ENCODE measurements at places on chromosomes 2 and 18.

DNA sequence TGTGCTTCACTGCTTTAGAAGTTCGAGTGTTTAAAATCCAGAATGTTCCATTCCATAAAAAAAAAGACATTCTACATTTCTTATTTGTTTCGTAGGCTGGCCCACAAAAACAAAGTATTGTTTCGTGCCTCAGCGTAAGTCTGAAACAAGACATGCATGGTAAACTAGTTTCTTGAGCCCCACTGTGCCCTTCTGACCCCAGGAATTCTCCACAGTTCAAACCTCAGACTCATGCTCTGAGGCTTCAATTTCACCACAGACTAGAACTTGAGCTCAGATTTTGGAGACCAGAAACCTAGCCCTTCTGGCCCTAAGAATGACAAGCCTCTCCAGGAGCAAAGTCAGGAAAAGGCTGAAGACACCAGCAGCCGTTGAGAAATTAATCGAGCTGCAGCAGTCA lies 151.5 kb downstream of the SLC8A1 start:
- no peak for DNase-seq

DNA sequence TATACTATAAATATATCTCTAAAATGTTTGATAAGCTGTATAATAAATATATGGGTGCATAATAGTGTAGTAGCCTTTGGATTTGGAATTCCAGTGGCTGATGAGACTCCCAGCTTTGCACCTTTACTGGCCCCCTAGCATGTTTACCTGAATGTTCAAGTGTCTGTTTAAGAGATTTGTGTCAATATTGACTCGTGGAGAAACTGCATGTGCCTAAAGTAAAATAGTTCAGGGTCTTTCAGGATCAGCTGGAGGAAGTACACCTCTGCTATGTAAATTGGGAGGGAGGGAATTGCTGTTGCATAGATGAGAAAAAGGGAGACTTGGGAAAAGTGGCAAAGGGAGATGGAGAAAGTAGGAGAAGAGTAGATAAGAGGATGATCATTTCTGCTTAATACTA lies 23.9 kb downstream of the ME2 start:
- DNase-seq: no peak

DNA sequence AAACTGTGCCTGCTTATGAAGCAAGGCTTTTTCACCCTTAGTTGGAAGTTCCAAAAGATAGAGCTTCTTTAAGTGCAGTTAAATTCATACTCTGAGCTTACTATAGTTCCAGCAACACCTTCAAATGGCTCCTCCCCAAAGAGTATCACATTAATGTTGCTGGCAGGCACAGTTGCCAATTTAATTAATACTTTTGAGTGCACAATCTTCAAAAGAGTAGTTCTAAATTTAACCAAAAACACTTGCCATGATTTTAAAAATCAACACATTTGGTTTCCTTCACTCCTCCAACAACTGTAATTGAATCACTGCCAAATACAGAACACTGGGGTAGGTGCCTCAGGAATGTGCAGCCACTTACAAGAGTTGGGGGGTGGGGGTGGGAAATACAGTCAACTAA lies 150.6 kb upstream of the UBE2E3 start:
- DNase-seq: no peak

GRCh38 chr2:159505196-159505595 lies 111.2 kb downstream of the BAZ2B start:
- DNase-seq: no peak

GRCh38 chr18:57084331-57085271 lies 62.3 kb upstream of the BOD1L2 start:
- DNase-seq: no peak

DNA sequence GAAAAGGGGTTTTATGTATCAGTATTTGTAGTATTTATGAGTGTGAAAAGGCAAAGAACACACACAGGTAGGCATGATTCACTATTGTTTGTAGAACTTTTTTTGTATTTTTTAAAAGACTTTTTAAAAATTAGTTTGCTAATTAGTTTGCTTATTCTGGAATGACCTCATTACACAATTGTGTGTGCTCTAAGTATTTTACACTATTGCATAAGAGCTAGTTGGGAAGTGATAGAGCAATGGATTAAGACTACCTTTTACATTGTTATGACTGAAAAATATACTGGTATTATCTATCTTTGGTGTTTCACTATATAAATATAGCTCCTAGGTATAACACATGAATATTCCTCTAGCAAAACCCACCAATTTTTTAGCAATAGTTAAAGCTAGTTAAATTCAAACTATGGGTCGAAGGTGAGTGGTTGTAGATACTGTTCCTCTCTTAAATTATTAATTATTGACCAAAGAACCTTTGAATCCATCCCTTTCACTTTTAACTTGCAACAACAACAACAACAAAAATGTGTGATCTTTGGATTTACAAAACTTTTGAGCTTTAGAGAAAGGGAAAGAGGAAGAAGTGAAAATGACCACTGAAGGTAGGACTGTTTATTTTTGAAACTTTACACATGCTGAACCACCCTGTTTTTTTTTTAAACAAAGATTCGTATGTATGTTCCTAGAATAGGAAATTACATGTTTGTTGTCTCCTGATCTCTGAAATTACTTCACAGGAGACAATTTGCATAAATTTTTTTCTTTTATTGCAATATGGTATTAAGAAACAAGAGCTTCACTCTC lies 18.7 kb downstream of the ITPRID2 start:
- DNase-seq: no peak

GRCh38 chr2:64862623-64863022 lies 126.6 kb upstream of the SLC1A4 start:
- DNase-seq: peak; percentile 48

DNA sequence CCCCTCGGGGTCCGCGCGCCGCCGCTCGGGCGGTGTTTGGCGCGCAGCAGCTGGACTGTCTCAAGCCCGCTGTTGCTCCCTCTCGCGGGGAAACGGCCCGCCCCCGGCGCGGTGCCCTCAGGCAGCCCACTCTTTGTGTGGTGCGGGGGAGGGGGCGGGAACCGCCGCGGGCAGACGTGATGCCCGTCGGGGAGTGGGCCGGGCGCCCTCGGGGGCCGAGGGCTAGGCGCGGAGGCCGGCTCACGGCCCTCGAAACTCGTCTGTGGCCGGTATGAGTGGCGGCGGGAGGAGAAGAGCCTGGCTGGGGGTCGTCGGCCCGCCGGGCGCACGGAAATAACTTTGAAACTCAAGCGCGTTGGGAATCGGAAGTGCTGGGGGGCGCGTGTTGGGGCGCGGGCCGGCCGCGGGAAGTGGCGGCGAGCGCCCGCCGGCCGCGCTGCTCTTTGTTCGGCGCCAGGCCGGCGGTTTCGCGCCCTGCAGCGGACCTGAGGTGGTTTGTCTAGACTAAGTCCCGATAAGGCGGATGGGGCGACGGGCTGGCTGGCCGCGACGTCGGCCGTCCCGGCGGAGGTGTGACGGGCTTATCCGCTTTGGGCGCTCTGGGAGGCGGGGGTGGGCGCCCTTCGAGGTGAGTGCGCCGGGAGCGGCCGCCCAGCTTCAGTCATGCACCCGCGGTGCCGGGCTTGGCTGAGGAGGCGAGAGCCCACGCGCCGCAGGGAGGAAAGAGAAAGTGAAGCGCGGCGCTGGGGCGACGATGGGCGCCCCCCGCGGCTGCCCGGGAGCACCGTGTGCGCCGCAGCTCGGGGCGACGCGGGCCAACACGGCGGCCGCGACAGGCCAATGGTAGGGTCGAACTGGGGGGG lies 679 bp downstream of the PTMA start:
- peak; percentile 78 for DNase-seq

DNA sequence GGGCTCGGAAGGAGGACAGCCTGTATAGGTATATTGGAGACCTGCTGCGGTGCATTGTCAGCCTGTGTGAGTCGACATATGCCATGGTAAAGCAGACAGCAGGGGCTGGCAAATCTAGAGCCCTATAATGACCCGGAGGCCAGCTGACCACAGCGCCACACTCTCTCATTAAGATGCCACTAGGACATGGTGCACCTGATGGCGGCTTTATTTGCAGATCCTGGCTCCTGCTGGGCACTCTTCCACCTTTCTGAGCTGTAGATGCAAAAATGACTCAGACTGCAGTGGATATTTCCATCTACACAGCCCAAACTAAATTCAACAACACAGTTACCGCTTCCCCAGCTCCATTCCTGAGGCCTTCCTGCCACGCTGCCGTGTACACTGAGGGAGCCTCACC lies 389.9 kb downstream of the TNS1 start:
- DNase-seq: no peak

- DNase-seq: no peak
Measured at GRCh38 chr18:39230086-39230803, 1664.6 kb upstream of the CELF4 start.

DNA sequence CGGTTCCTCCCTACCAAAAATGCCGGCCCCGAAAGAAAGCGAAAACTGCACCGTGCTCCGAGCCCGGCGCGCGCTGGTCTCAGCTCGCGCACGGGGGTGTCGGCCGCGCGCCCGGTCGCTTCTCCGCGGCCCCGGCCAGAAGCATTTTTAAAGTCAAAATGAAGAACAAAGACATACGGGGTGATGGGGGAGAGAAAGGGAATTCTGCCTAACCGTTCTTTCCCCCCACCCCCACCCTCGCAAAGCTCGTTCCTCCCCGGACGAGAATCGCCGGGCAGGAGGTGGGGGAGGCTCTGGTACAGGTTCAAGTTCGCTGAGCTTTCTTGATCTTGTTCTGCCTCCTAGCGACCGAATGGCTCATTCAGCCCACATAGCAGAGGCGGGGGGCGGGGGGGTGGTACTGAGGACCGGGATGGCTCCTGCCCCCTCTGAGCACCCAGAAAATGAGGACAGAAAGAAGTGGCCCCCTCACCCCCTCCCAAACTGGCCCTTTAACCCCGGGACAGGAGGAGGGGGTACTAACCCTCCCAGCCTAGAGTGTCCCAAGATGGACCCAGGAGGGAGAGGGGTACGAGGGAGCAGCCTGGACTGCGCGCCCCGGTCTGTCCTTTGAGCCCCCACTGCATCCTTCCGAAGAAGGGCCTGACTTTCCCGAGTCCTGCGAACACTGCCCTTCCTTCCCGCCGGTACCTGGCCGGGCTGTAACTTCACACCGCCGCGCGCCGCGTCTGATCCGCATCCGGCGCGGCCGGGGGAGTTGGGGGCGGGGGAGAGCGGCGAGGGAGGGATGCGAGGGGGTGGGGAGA lies 3.1 kb downstream of the BCL11A start:
- peak; percentile 53 for DNase-seq

GRCh38 chr2:177131858-177132257 lies 80.7 kb upstream of the HNRNPA3 start:
- DNase-seq: no peak

DNA sequence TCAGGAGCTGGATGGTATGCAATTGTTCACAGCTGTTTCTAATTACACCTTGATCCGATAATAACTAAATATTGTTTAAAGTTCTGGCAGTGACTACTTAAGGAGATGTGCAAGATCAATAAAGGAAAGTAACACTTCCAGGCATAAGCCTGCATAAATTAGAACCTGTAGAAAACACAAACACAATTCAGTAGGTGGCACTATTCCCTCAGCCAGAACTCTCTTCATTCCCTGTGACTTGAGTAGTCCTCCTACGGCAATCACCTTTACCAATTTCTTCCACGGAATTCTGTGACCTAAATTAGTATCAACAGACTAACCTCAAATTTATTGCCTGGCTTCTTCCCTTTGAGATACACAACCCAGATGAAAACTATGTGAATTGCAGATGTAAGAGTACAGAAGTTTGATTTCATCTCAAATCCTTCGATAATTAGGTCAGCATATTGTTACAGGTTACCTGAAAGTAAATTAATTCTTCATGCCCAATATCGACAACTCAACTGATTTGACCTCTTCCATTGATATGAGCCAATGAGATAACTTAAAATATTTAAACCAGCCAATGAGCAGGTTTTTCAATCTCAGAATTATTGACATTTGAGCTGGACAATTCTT lies 137.8 kb downstream of the PID1 start:
- DNase-seq: no peak

DNA sequence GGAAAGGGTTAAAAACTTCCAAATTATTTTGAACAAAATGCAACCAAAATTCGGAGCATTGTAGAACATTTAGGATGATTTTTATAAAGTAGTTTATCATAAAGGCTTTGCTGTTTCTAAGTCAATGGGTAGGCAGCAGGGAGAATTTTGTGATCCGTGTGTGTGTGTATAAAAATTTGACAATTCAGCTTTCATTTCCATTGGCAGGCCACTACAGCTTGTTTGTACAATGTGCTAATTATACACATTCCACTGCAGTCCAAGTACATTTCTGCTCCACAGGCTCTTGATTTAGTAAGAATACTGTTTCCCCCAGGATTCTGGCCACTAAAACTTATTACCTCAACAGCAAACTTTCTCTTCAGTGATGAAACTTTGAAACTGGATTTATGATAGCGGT lies 71.8 kb upstream of the LTBP1 start:
- no peak for DNase-seq

DNA sequence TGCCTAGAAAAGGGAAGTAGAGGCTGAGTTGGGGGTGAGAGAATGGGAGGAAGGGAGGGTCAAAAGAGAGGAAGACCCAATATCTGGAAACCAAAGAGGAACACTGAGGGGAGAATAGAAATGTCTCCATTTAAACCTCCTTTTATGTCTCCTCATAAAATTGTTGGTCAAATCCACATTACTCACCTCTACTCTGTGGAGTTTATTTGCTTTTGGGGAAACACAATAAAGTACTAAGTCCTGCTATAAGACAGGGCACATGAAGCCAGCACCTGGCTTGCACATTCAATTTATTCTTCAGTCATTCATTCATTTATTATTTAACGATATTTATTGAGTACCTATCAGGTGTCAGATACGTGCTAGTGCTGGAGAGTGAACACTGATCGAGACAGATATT lies 60.3 kb upstream of the NFE2L2 start:
- DNase-seq: no peak

DNA sequence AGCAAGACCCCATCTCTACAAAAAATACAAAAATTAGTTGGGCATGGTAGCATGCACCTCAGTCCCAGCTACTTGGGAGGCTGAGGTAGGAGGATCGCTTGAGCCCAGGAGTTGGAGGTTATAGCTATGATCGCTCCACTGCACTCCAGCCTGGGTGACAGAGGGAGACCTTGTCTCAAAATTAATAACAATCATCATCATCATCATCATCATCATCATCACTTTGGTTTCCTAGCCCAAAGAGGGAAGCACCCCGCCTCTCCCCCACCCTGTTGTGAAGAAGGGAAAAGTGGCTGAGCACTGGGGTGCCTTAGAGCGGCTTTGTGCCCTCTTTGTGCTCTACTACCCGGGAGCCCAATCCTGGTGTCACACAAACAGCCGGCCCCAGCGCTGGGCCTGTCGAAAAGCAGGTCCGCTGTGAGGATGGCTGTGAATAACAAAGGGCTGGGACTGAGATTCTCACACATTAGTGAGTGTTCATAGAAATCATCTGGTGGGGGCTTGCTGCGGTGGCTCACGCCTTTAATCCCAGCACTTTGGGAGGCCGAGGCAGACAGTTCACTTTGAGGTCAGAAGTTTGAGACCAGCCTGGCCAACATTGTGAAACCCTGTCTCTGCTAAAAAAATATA lies 42.6 kb upstream of the ASXL2 start:
- no peak for DNase-seq

GRCh38 chr2:143939626-143940330 lies 580.1 kb downstream of the ZEB2 start:
- DNase-seq: no peak

DNA sequence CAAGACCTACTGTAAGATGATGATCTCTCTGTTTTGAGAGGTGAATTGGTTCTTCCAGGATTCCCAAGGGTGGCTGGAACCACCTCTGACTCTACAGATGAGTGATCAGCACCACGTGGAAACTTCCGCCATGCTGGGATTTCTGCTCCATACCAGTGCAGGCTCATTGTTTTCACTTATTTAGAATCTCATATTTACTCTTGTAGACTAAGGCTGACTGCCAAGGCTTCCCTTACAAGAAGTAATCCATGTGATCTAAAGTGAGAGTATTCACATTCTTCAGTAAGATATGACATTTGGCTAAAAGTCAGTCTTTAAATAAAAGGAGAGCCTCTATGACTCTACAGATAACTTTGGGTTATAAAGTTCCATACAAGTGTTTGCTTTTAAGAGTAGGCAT lies 322.9 kb upstream of the RAB12 start:
- DNase-seq: no peak

Measured in CD8-positive, alpha-beta T cell (primary cell).